Caco-2 (cell line): ENCODE measurements at places on chromosomes 7 and 10. TPM values are rescaled to one million over a fixed set of nuclear protein-coding genes. Genes with fewer than 3 reads are reported as not detected.

DNA sequence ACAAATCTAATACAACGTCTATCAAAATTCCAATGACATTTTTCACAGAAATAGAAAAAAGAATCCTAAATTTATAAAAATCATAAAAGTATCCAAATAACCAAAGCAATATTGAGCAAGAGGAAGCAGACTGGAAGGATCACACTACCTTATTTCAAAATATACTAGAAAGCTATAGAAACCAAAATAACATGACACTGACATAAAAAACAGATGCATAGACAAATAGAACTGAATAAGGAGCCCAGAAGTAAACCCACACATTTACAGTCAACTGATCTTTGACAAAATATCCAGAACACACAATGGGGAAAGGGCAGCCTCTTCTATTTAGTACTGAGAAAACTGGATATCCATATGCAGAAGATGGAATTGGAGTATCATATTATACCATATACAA is 217.5 kb downstream of the MACC1 start:
- DNase-seq = no peak

GRCh38 chr7:2986561-2986960 is 57.1 kb downstream of the CARD11 start:
- DNase-seq = no peak

GRCh38 chr10:49478819-49479218 is 60.1 kb downstream of the ERCC6 start:
- no peak for DNase-seq

GRCh38 chr10:45417746-45418145 is 43.7 kb downstream of the ALOX5 start:
- DNase-seq = no peak

GRCh38 chr7:94031865-94032264 is 27.7 kb upstream of the BET1 start:
- no peak for DNase-seq

- no peak for DNase-seq
Observed at GRCh38 chr10:61142987-61143386, 199.0 kb upstream of the RHOBTB1 start.

UNCX gene
- total RNA-seq = not detected in 2 replicates

DNA sequence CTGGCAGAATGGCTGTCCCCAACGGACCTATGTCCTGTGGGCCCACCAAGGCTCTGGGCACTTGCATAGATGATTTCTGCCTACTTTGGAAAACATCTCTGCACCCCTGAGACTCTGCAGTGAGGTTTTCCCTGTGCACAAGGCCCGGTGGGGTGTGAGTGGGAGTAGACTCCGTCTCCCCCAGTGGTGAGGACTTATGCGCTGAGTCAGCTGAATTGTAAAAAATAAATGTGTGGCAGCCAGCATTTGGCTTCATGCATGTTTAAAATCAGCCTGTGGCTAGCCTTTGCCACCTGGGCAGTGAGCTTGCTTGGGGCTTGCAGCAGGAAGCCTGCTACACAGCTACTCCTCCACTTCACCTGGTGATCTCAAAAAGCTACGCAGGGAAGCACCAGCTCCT is 139.3 kb upstream of the WDR11 start:
- DNase-seq = no peak

DNA sequence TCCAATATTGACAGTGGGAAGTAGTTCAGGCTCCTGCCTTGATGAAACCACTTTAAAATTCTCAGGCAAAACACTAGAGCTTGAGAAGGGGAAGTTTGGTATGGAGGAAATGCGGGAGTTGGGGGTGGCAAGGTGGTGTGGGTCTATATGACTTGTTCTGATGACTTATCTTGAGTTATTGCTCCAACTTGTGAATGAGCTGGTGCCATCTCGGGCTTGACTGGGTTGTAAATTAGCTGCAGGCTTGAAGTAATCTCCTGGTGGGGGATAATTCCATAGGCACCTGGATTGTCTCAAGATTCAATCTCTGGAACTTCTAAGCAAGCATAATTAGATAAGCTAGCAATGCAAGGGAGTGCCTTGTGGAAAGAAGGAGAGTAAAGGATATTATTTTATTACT is 29.0 kb downstream of the MRPL32 start:
- no peak for DNase-seq

ZNF518A gene
- 47.2 TPM in 2 replicates for total RNA-seq

- DNase-seq = no peak
Observed at GRCh38 chr7:120583899-120584586, 273.9 kb downstream of the TSPAN12 start.

GRCh38 chr10:111890046-111890445 is 293.5 kb downstream of the GPAM start:
- no peak for DNase-seq

GRCh38 chr7:46107610-46108217 is 186.6 kb upstream of the IGFBP3 start:
- no peak for DNase-seq

- peak; percentile 84 for DNase-seq
Observed at GRCh38 chr10:102401735-102402511, 6.4 kb downstream of the NFKB2 start.

SGMS1 gene
- total RNA-seq = 30.5 and 34.8 TPM in 2 replicates

- no peak for DNase-seq
Observed at GRCh38 chr7:89621925-89622641, 532.2 kb upstream of the STEAP1 start.

- DNase-seq = no peak
Observed at GRCh38 chr10:3902054-3902808, 117.2 kb upstream of the KLF6 start.
